ENCODE measurements at places on chromosomes 6 and 20.

- DNase-seq: no peak
Measured at GRCh38 chr6:134230940-134231339, 87.0 kb downstream of the SGK1 start.

DNA sequence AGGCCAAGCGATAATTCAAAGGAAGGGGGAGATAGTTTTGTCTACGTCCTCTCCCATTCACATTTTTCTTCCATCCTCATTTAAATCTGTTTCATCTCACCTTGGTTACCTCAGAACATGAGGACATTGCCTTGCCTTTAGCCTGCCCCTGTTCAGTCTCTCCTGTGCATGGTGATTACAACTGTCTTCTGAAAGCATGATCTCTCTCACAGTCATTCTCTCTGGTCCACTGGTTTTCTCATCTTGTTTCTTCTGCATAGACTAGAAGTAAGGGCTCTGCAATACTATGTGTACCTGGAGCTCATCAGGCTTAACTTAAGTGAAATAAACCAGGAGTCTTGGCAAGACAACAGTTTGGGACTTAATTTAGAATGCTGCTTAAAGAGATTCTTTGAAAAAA is 31.4 kb downstream of the CLVS2 start:
- no peak for DNase-seq

DNA sequence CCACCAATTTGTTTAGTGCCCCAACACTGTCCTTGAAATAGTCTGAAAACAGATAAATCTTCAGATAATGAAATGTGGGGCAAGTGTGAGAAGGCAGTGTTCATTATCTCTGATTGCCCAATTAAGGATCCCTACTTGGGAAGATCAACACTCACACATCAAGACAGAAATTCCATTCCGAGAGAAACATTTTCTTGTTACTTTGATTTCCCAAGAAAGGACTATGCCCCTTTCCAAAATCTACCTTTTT is 16.2 kb downstream of the HMGN4 start:
- peak; percentile 45 for DNase-seq

DNA sequence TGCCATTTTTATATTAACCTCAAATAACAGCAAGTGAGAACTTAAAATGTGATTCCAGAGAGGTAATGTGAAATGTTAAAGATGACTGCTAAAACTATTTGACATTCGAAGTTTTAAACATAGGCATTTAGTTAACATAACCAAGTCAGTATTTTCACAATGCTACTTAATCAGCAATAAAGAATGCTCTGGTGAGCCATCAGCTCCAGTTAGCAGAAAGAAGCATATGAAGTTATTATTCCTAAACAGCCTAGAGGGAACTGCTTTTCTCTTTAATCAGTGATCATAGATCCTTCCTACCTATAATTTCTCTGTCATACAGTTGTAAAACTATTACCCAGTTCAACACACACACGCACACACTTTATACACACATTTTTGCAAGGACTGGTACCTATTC is 60.1 kb downstream of the MMS22L start:
- no peak for DNase-seq

DNA sequence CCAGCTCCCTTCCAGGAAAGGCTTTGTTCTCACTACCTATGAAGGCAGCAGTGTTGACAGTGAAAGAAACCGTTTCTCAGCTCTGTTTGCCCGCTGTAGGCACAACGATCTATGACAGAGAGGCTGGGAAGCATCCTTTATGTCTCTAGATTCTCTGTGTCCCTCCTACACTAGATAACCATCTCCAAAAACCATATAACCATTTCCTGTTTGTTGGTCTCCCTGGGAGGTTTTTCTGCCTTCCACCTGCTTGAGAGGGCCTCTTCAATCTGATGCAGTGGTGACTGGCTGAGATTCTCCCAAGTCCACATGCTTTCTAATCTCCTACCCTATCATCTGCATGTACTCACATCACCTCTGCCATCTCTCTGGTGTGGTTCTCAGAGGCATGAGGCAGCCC is 32.0 kb upstream of the TMEM217 start:
- DNase-seq: no peak

DNA sequence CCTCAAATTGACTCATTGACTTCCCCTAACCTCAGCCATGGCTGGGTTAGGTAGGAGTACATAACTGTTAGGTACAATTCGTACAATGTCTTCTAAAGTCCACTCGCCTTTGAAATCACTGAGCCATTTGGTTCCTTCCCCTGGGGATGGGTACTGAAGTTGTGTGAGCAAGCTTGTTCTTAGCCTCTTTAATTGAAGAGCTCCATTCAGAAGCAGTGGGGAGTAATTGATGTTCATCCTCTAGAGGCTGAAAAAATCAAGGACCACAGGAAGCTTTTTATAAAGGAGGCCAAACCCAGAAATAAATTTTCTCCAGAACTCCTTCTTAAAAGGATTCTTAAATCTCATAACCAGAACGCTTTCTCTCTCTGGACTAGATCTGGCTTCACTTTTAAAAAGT is 60.6 kb downstream of the ANKS1A start:
- no peak for DNase-seq

DNA sequence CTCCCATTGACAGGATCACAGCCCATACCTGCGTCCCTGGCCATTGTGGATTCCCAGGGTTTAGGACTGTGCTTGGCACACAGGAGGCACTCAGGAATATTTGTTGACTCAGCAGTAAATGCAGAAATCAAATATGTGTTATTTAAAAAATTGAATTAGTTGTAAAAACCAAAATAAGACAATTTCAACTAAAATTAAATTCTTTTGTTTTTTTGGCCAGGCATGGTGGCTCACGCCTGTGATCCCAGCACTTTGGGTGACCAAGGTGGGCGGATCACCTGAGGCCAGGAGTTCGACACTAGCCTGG is 85.3 kb downstream of the ZDHHC14 start:
- no peak for DNase-seq

GRCh38 chr20:24480509-24480908 is 11.1 kb downstream of the SYNDIG1 start:
- DNase-seq: no peak

DNA sequence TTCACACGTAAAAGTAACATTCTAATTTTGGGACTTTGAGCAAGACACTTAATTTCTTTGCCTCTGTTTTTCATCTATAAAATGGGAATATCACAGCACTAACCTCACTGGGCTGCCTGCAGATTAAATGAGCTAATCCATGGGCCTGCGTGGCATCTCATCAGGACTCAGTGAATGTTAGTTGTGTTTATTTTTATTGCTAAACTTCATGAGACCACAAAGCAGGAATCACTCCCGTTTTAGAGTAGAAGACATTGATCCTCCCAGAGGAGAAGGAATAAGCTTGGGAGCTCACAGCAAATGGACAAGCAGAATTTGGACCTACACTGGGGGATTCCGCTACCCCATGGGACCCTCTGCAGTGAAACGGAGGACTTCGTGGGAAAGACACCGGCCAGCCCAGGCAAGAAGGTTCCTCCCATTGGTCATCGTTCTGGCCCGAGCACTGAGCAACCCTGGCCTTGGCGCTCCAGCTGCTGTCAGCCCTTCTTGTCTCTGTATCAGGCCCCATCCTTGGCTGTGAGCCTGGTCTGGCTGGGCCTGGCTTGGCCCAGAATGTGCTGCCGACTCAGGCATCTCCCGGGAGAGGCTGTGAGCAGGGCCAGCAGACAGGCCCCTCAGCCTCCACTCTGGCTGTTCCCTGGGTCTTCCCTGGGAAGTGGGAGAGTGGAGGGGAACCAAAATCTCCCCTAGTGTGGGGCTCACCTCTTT is 79.8 kb downstream of the NFATC2 start:
- DNase-seq: no peak

DNA sequence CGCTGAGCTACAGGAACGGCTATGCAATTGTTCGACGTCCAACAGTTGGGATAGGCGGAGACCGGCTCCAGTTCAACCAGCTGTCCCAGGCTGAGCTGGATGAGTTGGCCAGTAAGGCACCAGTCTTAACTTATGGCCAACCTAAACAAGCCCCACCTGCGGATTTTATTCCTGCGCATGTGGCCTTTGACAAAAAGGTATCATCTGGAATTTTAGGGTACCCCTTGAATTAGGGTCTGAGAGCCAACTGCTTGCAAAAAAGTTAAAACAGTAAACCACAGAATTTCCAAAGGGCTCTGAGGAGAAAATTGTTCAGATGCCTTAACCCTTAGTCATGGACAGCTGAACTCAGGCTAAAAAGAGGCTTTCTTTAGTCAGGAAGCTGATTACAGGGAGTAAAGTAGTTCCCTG is 3.8 kb downstream of the EFHC1 start:
- no peak for DNase-seq

- DNase-seq: no peak
Measured at GRCh38 chr6:53761036-53761435, 33.8 kb upstream of the LRRC1 start.

- DNase-seq: no peak
Measured at GRCh38 chr20:3630429-3630828, 32.8 kb downstream of the GFRA4 start.

- DNase-seq: no peak
Measured at GRCh38 chr6:21840428-21840827, 246.9 kb downstream of the SOX4 start.

DNA sequence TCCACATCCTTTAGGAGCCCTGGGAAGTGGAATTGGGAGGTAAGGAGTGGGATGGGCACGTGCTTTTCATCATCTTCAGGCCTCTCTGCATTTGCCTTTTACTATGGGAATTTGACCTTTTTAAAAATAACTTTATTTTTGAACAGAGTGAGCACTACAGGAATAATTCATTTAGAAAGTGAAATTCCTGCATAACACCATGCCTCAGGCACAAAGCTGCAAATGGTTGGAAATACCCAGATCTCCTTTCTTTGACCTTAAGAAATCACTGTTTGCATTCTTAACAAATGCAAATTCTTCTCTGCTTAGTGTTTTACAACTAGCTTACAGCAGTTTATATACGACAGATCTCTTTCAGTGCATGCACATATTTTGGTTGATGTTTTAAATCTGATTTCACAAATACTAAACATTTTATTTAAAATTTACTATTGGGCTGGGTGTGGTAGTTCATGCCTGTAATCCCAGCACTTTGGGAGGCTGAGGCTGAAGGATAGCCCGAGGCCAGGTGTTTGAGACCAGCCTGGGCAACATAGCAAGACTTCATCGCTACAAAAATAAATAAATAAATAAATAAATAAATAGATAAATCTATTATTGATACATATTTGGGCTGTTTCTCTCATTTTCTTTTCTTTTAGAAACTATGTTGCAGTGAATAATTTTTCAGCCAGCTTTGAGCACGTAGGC is 24.5 kb downstream of the CST8 start:
- no peak for DNase-seq

GRCh38 chr6:111715321-111715720 is 109.6 kb upstream of the TRAF3IP2 start:
- peak; percentile 99 for DNase-seq

DNA sequence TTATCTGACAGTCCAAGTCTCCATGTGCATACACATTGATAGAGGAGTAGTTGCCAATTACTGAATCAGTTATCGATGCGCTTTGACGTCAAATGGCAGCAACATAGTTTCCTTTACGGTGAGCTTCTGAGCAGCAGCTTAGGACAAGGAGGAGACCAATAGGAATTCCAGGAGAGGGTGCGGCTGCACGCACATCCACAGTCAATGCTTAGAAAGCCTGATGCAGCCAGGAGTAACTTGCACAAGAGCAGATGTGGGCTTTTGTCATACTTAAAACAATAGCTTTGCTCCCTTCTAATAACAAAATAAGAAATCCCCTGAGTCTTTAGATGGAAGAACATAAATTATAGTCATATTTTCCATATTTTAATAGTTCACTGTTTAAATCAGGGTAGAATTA is 442.1 kb downstream of the BCKDHB start:
- no peak for DNase-seq
